ENCODE measurements at places on chromosomes 1 and 21.

DNA sequence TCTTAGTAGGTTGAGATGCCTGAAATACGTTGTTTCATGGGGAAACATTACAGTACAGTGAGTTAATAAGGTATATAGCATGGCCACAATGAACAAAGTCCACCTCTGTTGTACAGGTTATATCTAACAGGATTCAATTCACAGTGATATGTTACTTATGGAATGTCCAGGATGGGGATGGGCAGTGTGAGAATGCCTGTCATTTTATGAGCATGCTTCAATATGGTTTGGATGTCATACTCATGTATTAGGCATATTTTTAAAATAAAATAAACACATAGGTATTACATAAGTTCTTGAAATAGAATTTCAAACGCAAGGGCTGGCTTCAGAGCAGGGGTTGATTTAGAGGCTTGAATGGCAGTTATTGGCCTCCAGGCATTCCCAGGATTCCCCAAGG is 6.1 kb upstream of the PHLDA3 start:
- DNase-seq: no peak

DNA sequence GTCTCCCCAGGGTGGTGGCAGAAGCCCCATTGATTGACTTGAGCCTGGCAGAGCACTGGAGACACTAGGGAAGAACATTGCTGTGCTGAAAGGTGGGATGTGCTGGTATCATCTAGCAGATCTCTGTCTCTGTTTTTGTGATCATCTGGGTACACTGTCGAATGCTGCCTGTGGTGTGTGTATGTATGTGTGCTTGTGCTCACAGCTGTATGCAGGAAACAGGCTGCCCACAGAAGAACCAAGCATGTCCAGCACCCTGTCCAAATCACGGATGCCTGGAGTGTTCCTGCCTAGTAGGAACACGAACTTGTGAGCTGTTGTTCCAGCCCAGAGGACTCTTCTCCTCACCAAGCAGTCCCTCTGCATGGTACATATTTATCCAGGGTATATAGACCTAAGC is 1.5 kb downstream of the BRINP2 start:
- no peak for DNase-seq

DNA sequence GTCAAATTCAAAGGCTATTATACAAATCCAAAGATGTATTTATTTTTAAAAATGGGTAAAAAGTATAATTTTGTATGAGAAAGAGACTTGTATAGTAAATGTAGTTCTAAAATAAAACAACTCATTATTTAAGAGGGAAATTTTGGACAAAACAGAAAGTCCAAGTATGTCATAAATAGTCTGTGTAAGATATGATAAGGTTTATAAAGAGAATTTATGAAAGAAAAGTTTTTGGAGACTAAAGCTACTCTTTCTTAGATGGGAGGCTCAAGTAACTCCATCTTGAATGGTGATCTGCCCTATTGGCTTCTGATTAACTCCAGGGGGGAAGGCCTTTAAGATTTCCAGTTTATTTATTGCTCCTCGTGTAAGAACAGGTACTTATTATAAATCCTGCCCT is 14.7 kb upstream of the OR2T27 start:
- no peak for DNase-seq

DNA sequence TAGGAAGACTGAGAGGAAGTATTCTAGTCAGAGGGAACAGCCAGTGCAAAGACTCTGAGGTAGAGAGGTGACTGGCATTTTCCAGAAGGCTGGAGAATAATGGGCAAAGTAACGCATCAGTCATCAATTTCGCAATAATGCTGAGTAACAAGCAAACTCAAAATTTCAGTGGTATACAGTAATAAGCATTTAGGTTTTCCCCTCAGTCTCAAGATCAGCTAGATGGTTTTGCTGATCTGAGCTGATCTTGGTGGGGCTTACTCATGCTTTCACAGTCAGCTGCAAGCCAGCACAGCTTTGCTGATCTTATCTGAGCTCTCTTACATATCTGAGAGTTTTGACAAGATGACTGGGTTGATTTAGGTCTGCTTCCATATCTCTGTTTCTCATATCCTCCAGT is 108.7 kb downstream of the TSEN15 start:
- DNase-seq: no peak

GRCh38 chr1:205018381-205018780 is 24.6 kb upstream of the CNTN2 start:
- no peak for DNase-seq

- no peak for DNase-seq
Observed at GRCh38 chr1:14706631-14707030, 108.1 kb downstream of the KAZN start.

DNA sequence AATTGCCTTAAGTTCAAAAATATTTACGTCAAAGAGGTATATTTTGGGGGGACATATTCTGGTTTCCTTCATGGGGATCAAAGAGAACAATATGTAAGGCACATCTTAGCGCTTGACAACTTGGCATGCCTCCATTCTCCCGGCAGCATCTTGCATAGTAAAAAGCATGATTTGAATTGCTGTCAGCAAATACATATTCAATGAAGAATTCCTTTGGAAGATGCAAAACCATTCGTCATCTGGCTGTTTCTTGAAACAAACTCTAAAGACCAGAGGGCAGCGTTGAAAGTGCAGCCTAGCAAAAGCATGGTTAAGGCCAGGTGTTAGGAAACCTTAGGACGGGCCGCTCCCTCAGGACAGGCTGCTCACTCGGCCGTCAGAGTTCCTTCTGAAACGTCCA is 3.4 kb upstream of the PIK3CD start:
- DNase-seq: no peak

DNA sequence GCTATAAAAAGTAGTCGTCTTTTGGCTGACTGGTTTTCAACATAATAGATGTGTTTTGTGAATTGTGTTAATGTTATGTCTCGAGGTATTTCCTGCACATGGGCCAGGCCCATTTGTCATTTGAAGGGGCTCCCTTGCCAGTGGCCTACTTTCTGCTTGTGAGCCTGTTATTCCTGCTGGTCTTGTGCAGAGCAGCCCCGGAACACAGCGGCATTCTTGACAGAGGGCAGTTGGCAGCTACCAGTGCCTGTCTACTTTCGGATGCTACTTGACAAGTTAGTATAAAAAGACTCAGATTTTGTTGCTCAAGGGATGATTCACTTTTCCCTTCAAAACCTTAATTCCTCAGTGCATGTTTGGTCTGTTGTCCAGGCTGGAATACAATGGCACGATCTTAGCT is 28.5 kb downstream of the PGM1 start:
- DNase-seq: no peak
